Hematopoietic multipotent progenitor cell (in vitro differentiated cells): ENCODE measurements at places on chromosomes 6 and 20. TPM values are rescaled to one million over a fixed set of nuclear protein-coding genes. Genes with fewer than 3 reads are reported as not detected.

The GMNN gene
- total RNA-seq, result 13.5 TPM

The NMBR gene
- not detected for total RNA-seq

The REM1 gene
- total RNA-seq, result 0.27 TPM

The TAF8 gene
- 32.0 TPM for total RNA-seq

The ZNF311 gene
- total RNA-seq, result 0.27 TPM

The MOG gene
- not detected for total RNA-seq

The ABCF1 gene
- 40.7 TPM for total RNA-seq

The MAP7 gene
- total RNA-seq, result 30.4 TPM

The SLC17A3 gene
- total RNA-seq, result not detected

The DEK gene
- total RNA-seq, result 32.9 TPM

DNA sequence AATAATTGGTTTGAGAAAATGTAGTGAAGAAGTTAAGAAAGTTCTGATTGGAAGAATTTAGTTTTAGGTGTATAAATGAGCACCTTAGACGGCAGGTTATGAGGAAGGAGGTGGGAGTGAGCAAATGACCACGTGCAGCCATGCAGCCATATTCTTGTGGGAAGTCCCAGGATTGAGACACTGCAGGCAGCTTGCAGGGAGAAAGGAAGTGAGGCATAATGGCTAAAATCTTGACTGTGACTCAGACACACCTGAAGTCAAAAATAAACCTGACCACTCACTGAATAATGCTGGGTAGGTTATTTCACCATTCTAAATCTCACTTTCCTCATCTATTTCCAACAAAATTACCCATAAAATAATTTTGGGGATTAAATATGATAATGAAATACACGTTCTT lies 16.6 kb downstream of the DSE start:
- DNase-seq, result no peak

DNA sequence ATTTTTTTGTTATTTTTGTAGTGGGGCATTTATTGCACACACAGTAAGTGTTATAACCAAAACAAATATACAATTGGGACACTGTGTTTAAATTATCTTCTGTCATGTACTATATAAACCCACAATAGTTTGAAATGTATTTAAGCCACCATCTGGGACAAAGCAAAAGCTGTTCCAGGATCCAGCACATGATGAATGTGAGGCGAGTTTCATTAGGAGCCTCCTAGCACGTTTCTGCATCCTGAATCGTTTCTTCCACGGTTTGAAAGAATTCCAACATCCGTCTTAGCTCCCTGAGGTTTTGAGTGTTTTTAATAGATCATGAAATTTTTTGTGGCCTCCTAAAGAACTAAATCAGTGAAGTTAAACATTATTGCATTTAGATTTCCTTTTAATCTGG lies 65.8 kb downstream of the EYA4 start:
- no peak for DNase-seq

- no peak for DNase-seq
Observed at GRCh38 chr6:43776115-43776798, 6.2 kb downstream of the VEGFA start.

DNA sequence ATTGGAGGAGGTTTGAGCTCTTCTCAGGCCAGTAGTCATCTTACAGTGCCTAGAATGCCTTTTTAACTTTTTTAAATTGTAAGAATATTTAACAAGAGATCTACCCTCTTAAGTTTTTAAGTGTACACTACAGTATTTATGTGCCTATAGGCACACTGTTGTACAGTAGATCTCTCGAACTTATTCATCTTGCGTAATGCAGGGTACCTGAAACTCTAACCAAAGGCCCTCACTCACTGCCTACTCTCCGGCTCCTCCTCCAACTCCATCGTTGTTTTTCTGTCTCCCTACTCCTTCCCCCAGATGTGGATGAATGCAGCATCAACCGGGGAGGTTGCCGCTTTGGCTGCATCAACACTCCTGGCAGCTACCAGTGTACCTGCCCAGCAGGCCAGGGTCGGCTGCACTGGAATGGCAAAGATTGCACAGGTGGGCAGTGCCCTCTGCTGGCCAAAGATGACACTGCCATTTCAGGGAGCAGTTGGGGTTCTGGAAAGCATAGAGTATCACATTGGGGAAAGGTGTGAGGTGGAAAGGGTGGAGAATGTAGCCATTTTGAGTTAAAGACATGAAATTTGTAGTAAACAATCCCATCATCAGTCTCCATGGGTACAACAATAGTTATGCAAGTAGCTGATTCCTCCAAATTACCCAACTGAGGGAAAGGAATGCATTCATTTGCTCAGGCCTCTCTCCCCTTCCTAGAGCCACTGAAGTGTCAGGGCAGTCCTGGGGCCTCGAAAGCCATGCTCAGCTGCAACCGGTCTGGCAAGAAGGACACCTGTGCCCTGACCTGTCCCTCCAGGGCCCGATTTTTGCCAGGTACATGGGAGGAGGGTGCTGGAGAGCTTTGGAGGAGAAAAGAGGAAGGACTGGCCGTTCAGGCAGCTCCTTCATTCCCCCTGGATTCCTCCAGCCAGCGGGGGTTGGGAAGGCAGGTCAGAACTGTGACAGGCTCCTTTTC lies 18.4 kb upstream of the ZNF76 start:
- DNase-seq, result peak; percentile 55

DNA sequence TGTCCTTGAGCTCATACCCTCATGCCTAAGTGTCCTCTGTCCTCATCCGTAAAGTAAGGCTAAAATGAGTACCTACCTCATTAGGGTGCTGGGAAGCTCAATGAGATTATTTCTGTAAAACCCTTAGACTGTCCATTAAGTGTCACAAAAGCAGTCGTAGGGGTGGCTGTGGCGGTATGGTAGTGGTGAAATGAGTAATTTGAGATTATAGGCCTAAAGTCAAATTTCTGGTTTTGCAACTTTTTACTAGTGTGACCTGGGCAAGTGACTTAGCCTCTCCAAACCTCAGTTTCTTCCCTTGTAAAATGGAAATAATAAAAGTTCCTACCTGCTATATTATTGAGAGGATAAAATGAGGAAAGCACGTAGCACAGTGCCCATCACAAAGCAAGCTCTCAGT lies 148.2 kb upstream of the AKAP12 start:
- no peak for DNase-seq

DNA sequence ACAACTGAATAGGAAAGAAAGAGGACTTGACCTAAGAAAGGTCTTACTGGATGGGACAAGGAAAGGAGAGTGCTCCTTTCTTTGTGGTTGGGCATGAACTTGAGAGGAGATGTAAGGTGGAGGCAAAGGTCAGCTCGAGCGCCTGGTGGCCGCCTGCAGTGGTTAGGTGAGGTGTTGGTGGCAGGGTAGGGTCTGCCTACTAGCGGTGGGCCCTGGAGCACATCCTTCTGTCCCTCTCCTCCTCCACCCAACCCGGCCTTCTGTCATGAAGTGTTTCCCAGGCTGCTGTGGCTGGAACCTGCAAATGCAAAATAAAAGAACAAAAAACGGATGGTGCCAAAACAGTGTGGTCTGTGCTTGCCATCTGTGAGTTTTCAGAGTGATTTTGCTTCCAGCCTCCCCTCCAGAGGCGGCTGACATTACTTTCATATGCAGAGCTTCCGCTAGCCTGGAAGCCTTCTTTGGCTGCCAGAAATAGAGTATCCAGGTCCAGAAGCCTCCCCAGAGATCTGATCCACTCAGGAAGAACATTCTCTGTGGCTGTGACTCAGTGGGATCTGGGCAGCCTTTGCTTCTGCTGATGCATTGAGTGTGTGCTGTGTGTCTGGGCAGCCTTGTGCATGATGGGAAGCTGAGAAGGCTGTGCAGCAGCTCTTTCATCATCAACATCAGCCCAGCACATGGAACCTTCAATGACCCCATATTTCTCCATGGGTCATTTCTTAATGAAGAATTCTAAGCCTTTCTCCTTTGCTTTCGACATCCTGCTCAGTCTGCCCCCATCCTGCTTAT lies 79.8 kb upstream of the FAM184A start:
- no peak for DNase-seq

GRCh38 chr20:49483018-49483695 lies 689 bp upstream of the KCNB1 start:
- DNase-seq, result no peak

DNA sequence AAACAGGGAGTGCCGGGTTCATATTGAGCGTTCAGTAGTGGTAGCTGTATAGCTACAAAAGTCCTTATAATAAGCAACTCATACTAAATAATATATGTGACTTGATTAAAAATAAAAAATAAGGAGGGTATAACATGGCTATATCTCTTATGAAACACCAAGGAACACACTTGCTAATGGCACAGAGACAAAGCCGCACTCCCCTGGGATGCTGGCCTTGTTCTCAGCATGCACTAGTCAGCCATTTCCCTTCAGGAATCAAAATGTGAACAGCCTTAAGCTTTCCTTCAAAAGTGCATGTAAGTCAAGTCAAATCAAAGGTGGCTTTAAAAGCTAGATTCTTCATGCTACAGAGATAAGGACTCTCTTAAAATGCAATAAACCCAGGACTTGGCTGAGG lies 9.4 kb downstream of the HMGCLL1 start:
- no peak for DNase-seq

- DNase-seq, result no peak
Observed at GRCh38 chr6:154367336-154367735, 10.7 kb upstream of the IPCEF1 start.

DNA sequence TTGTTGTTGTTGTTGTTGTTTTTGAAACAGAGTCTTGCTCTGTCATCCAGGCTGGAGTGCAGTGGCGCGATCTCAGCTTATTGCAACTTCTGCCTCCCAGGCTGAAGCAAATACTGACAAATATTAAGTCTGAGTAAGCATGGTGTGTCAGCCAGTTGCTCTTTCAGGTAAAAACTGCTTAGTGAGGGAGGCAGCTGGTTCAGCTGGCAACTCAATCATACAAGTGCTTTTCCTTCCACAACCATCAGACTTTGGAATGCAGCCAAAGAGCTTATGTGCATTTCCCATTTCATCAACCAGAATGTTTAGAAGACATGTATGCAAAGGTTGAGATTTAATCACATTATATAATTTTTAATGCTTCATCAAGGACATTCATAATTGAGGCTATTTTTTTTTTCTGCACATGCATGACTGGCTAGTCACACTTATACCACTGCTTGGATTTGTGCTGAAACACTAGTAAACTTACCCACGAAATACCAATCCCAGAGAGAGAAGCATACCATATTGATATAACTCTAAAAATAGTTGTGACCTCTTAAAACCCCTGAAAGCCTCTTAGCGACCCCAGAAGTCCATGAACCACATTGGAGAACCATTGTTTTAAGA lies 56.0 kb downstream of the CLIC5 start:
- peak; percentile 37 for DNase-seq

- no peak for DNase-seq
Observed at GRCh38 chr6:28565823-28566526, 40.3 kb downstream of the GPX5 start.

DNA sequence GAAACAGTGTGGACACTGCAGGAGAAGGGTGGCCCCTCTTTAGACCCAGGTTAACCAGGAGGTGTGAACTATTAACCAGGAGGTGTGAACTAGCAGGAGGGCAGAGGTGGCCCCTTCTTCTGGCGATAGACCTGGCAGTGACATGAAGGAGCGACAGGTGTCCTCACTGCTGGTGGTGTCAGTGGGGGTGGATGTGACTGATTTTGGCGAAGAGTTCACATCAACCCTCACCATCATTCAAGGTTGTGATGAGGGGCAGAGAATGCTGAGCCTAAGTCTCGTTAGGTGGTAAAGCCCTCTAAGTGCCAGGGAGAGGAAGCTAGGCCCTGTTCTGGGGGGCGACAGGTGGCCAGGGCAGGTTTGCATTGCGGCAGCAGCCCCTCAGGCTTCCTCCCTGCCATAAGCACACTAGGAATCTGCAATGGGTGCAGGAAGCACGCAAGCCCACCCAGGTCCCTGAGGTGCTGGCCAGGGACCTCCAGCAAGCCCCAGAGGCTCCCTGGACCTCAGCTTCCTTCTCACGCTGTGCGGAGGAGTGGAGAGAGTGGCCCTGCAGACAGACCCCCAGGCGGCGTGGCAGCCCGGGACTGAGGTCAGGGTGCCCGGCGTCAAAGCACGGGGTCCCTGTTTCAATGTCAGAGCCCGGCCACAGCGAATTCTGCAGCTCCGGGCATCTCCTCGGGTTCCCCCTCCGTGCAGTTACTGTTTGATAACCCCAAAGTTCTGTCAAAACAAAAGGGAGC lies 13.7 kb downstream of the NPEPL1 start:
- no peak for DNase-seq

DNA sequence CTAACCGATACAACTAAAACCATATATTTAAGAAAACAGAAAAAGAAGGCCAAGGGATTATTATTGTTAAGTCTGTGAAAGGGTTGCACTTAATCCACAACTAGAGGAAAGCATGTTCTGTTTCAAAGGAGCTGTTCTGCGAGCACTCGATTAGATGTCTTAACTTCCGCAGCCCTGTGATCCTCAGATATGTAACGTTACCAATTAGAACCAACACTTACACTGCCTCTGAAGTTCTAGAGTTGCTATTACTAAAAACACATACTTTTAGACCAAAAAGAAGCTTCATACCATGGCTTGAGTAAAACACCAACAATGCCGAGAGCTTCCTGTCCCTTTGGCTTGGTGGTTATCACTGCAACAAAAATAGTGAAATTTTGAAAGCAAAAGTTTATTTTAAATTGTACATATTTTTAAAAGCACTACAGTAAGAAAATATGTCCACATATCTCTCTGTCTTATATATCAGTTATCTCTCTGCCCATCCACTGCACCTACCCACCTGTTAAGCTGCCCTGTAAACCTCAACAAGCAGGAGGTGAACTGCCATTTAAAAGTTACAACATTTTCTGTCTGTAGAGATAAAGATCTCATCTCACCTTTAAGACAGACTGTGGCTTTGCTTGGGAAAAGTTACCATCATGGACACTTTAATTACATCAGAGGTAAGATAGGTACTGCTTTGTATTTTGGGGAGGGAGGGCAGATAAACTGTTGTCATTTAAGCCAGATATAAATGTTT lies 7.1 kb upstream of the DUSP22 start:
- DNase-seq, result no peak

- no peak for DNase-seq
Observed at GRCh38 chr20:48944663-48945297, 23.3 kb downstream of the ARFGEF2 start.

DNA sequence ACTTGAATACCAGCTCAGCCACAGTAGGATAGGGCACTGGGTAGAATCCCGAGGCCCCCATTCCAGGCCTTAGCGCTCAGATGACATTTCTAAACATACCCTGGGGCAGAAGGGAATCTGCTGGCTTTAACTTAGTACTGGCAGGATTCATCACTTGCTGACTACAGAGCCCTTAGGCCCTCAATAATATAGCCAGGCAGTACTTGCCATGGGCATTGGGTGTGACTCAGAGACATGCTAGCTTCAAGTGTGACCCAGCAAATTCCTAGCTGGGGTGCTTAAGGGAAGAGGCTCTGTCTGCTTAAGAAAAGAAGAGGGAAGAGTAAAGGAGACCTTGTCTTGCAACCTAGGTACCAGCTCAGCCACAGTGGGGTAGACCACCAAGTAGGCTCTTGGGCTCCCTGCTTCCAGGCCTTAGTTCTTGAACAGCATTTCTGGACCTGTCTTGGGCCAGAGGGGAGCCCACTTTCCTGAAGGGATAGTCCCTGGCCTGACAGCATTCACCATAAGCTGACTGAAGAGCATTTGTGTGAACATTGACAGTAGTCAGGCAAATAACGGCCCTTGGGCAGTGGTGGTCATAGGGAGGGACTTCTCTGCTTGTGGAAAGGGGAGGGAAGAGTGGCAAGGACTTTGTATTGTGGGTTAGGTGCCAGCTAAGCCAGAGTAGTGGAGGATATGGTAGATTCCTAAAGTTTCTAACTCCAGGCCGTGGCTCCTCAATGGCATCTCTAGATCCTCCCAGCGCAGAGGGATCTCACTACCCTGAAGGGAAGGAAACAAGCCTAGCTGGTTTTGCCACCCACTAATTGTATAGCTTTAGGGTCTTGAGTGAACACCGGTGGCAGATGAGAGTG lies 48.5 kb upstream of the HACE1 start:
- DNase-seq, result no peak
